ENCODE measurements at places on chromosomes 1 and 21. TPM values are rescaled to one million over a fixed set of nuclear protein-coding genes. Genes with fewer than 3 reads are reported as not detected.

Gene TMCC2
- 3.7 TPM for total RNA-seq

Gene FGR
- not detected for total RNA-seq

Gene RGS7
- 0.20 TPM for total RNA-seq

Gene GCSAML
- total RNA-seq = not detected

GRCh38 chr1:182823220-182823619 is 15.9 kb upstream of the DHX9 start:
- no peak for DNase-seq

DNA sequence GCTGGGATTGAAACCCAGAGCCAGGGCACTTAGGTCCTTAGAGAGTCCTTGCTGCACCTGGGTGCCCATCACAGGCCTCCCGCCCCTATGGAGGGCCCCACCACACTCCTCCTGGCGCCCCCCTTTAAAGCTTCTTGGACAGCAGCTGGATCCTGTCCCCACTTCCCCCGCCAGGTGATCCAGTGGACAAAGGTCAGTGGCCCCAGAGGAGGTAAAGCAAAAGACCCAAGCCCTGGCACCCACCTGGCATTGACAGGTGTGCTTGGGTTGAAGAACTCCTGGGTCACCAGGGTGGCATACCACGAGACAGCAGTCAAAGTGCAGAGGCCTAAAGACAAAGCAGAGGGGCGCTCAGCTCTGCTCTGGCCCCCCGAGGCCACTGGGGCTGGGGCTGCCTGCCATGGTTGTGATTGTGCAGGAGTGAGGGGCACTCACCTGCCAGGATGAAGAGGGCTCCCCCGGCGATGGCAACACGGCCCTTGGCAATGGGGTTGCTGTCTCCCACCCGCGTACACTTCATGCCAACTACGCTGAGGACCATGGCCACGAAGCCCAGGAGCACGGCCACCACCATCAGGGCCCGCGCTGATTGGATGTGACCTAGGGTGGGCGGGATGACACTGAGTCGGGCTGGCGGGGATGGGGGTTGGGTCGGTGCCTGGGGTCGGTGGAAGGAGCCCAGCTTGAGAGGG is 1.9 kb downstream of the CLDN19 start:
- DNase-seq = no peak

DNA sequence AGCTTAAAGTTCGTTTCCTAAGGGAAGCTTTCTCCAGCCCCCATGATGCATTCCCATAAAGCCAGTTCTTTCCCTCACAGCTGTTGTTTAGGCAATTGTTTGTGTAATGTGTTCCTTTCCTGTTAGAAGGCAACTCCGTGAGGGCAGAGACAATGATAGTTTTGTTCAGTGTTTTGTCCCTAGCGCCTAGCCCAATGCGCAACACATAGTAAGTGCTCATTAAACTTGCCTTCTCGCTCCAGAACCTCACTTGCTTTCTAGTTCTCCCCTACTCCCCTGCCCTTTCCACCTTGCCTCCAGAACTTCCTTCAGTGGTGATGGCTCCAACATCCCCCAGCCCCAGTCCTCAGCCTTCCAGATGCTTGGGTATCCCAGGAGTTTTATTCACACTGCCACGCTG is 115.4 kb downstream of the TMEM53 start:
- DNase-seq = no peak

DNA sequence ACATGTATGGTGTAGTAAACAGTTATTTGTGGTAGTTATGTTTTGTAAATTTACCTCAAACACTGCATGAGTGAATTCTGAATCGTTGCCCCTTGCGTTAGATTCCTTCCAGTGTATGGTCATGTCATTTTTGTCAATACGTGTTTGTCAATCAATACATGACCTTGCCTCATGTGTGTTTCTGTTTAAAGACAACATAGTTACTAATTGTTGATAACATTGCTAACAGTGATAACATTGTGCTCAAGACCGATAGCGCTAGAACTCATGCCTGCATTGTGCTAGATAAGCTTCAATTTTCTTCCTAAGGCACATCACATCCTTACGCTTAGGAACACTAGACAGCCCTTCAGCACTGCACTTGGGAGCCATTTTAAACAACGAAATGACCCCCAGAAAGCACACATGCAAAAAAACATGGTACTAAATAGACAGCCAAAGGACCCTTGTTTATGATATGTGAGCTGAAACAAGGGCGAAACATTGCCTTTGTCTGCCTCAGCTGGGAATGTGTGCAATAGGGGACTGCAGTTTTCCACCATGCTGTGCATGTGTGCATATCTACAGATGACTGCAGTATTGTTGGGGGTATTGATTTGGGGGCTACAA is 37.3 kb downstream of the MRPS6 start:
- DNase-seq = no peak

Data from MG63 (cell line).